ENCODE measurements at places on chromosomes 1 and 21.

GRCh38 chr1:23897083-23897482 lies 16.1 kb downstream of the CNR2 start:
- DNase-seq: no peak

- DNase-seq: peak; percentile 59
Observed at GRCh38 chr1:94734963-94735901, 84.9 kb upstream of the SLC44A3 start.

- no peak for DNase-seq
Observed at GRCh38 chr1:117181630-117182041, 29.1 kb downstream of the VTCN1 start.

DNA sequence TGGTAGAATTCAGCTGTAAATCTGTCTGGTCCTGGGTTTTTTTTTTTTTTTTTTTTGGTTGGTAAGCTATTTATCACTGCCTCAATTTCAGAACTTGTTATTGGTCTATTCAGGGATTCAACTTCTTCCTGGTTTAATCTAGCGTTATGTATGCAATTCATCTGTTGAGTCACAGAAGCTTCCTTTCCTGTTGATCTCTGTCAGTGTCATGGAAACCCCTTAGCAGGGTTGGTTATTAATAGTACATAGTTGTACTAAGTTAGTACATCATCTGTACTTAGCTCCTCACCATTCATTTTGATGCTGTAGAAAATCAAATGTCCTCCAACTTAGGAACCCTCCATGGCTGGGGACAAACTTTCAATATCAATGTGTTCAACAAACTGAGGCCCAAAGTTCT lies 51.0 kb upstream of the BARHL2 start:
- no peak for DNase-seq
